ENCODE measurements at places on chromosomes 11 and 22.

DNA sequence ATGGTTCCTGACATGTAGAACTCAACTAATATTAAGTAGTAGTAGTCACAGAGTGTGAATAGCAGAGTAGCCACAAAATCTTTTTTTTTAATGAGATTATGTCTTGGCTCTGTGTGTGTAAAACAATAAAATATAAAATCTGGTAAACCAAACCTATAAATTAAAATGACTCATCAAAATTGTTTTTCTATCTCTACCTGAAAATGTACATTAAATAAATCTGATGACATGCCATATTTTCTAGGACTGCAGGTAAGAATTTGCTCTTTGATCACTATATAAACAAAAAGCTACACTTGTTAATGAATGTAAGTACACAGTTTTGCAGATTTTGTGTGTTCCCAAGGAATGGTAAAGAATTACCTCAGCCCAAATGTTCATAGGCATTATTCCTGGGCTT, 1231.5 kb downstream of the JRKL start:
- no peak for DNase-seq

DNA sequence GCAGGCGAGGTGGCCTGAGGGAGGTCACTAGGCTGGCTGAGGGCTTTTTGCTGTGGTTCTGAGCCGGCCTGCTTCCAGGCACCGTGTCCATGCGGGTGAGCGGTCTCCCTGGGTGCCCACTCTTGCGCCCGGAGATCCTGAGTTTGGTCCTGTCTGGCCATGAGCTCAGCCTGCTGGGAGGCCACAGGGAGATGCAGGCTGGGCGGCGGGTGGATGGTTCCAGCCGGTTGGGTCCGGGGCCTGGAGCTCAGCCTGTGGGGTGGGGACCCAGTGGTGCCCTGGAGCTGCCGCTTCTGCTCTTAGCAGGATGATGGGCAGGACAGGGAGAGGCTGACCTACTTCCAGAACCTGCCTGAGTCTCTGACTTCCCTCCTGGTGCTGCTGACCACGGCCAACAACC, 18.5 kb downstream of the TPCN2 start:
- DNase-seq, result no peak

DNA sequence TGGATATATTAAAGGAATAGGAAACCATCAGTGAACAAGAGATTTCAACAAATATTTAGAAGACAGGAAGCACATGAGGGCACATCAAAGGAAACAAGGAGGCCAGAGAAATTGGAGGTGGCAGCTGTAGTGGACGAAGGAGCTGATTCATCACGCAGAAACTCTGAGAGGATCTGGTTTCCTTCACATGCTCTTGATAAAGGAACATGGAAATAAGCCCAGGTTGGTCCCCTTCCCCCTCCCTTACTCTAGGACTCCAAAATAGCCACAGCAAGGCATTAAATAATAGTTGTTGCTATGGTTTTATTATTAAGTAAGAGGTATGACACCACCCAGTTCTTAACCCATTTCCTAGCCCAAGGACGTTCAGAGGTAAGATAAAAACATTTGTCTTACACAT, 11.3 kb downstream of the IZUMO1R start:
- no peak for DNase-seq

- DNase-seq, result no peak
These were observed 2.2 kb downstream of the DTX4 start for GRCh38 chr11:59173964-59174663.

- DNase-seq, result no peak
These were observed 85.2 kb downstream of the BUD13 start for GRCh38 chr11:116687458-116688201.

DNA sequence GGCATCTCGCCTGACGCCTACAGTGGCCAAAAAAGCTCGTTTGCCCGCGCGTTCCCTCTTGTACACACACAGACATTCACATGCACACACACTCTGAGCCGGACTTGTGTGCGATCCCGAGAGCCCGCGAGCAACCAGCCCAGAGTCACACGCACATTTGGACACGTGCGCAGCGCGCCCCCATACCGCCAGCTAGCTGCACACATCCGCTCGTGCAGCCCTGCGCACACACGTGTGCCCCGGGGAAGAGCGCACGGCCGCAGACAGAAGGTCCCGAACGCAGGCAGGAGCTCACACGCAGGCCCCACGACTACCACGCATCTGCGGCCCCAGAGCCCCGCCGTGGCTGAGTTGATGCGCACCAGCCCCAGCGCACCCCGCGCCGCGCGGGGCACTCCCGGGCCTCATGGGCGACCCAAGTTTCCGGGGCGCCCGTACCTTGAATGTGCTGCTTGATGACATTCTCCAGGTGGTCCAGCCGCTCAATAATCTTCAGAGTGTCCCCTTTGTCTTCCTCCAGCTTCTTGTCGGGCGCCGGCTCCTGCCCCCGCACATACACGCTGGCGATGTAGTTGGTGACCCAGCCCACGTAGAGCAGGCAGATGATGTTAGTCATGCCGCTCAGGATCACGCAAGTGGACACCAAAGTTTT, 758 bp downstream of the GALNT18 start:
- DNase-seq, result no peak

- no peak for DNase-seq
These were observed 10.8 kb downstream of the SLC22A24 start for GRCh38 chr11:63132985-63133775.

DNA sequence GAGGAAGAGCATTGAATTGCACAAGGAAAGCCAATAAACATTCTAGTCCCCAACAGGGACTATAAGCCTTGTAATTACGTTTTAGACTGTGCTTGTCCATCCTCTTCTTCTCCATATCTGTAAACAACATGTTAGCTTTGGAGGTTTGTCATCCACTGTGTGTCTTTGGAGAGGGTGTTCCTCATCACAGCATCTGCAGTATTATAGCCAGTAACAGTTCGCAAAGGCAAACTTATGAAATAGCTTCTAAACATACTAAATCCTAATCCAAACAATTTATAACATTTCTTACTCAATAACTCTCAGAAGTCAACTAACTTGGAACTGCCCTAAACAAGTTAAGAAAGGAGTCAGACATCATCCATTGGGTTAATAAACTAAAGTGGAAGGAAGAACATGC, 10.3 kb upstream of the BDNF start:
- DNase-seq, result no peak

GRCh38 chr11:70901951-70902521, 350.3 kb downstream of the SHANK2 start:
- DNase-seq, result no peak

GRCh38 chr11:130633466-130633865, 185.0 kb downstream of the ADAMTS15 start:
- DNase-seq, result no peak

- DNase-seq, result no peak
These were observed 223.1 kb downstream of the TMEM135 start for GRCh38 chr11:87260811-87261210.

DNA sequence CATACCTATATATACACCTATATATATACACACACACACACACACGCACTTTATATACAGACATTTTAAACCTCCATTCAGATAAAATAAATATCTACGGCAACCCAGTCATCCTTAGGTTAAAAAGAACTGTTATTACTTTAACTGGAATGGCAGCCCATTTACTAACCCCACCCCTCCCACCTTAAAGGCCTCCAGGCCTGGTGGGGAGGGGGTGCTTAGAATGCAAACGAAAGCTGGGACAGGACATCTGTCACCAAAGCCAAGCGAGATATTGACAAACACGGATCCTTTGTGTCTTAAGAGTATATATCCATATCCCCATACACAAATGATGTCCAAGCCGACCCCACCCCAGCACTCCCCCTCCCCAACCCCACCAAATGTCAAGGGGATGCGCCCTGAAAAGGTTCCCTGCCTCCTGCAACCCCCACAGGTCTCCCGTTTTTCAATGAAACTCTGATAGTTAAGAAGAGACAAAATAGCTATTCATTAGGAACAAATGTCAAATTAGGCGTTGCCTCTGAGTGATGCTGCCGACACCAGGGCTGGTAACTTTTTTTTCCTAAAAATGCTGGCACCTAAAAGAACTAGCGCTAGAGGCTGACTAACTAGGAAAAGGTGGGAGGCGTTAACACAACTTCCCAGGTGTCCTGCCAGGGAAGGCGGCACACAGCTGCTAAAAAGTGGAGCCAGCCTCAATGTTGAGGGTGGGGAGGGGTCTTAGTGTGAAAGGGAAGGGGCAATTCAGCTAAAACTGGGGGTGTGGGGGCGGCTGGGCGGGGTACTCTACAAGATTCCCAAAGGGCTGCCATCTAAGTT, 5.6 kb downstream of the MN1 start:
- DNase-seq, result no peak

GRCh38 chr11:121842192-121842585, 273.8 kb downstream of the BLID start:
- DNase-seq, result no peak

- no peak for DNase-seq
These were observed 90.3 kb downstream of the BLID start for GRCh38 chr11:122025757-122026156.

DNA sequence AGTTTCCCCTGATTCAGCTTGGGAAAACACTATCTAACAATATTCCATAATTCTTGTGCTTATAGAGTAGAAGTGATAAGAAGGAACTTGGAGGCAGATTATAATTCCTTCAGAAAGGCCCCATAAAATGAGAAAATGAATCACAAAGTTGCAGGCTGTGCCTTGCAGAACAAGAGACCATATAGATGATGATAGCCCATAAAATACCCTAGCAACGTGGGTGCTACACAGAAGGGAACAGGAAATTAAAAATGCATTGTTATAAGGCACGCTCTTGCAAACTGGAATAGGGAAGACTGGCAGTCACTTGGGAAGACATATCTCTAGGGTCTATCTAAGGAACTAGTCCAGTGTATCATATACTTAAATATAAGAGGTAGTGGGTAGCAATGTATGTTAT, 67.6 kb downstream of the KIF18A start:
- no peak for DNase-seq

- DNase-seq, result no peak
These were observed 301.8 kb upstream of the MTNR1B start for GRCh38 chr11:92667486-92668152.

DNA sequence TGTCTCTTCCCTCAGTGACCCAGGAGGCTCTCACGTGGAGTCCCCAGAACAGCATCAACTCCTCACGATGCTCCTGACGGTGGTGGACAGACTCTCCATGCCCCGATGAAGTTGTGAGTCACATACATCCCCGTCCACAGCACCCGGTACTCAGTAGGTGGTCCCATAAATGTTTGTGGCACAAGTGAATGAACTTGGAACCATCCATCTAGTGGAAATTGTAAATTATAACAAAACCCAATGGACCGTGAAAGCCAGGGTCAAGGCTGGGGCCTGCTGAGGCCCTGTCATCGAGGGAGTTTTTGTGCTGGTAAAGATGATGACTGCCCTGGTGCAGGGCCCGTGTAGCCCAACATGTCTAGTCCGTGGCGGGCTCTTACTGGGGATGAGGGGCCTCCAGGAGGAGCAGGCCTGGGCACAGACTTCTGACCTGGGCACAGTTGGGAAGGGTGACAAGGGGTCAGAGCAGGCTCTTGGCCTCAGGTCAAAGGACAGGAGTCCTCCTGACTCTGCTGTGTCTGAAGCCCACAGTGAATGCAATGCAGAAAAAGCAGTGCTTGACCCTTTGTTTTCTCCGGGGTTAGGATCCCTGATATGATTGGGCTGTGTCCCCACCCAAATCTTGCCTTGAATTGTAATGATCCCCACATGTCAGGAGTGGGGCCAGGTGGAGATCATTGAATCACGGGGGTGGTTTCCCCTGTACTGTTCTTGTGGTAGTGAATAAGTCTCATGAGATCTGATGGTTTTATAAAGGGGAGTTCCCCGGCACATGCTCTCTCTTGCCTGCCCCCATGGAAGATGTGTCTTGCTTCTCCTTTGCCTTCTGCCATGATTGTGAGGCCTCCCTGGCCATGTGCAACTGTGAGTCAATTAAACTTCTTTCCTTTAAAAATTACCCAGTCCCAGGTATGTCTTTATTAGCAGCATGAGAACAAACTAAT, 20.0 kb upstream of the SMIM38 start:
- no peak for DNase-seq

DNA sequence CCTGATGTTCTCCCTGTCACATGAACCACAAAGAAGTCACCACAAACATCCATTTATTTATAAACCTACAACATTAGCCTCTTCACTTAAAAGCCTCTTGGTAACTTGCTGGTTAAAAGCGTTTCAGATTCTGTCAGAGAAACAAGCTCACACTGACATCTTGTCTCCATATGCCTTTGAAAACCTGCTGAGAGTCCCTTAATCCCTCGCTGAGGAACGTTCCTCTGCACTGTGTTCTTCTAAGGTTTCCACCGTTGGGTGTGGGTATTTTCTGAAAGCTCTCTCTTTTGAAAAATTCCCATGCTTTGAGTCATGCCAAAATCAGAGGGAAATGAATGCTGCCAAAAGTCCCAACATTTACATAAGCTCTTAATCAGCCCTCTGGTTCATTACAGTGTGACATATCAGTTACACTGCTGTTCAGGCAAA, 149.8 kb downstream of the CCDC34 start:
- DNase-seq, result no peak

Measured in BE2C (cell line).